ENCODE measurements at places on chromosomes 7 and 10.

GRCh38 chr7:51261117-51261835, 55.3 kb downstream of the COBL start:
- DNase-seq, result peak; percentile 50

DNA sequence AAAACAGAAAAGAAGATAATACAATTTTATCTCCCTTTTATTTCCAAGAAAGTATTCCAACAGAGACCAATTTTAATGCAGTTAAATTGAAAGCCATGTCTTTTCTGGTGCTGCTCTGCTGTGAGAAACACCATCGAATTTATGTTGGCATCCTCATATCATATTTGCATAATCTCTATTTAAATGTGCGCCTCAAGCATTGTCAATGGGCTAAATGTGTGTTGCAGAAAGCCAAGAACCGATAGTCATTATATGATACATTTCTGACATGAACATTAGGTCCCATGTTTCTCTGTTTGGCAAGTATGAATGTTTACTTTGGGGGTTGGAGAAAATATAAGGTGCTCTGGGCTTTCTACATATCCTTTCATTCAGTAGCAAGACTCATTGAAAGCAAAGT, 1023.5 kb upstream of the CELF2 start:
- no peak for DNase-seq

- DNase-seq, result no peak
Measured at GRCh38 chr10:20746856-20747255, 150.3 kb downstream of the NEBL start.

DNA sequence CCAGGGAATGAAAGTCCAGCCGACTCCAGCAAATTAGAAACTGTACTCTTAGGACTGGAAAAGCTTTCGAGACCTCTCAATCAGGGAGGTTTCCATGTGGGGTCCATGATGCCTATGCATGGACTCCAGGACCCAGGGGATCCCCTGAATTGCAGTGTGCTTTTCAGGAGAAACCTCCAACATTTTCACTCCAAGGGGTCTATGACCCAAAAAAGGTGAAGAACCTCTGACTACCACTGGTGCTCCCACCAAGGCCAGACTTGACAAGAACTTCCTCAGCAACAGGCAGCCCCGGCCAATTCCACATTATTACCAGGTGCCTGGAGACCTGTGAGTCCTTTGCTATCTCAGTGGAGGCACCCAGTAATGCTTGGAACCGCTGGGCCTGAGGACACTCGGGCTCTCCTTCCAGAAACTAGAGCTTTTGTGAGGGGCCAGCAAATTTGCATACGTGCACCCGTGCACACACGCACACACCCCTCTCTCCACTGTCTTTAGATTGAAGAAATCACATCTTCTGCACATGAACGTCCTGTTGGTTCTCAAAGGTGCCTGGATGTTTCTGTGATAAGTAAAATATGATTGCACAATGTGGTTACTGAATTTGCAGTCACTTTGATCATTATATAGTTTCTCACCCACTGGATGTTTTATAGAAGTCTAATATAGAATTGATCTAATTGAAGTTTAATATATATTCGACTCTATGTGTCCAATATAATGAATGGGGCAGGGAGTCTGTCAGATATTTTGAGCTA, 54.7 kb downstream of the SYPL1 start:
- no peak for DNase-seq

GRCh38 chr10:78505657-78506056, 472.0 kb downstream of the RPS24 start:
- DNase-seq, result no peak

- no peak for DNase-seq
Measured at GRCh38 chr10:52217531-52217930, 96.5 kb upstream of the DKK1 start.

GRCh38 chr7:44145969-44146911, 5.1 kb upstream of the MYL7 start:
- DNase-seq, result peak; percentile 49
